ENCODE measurements at places on chromosomes 1 and 21.

DNA sequence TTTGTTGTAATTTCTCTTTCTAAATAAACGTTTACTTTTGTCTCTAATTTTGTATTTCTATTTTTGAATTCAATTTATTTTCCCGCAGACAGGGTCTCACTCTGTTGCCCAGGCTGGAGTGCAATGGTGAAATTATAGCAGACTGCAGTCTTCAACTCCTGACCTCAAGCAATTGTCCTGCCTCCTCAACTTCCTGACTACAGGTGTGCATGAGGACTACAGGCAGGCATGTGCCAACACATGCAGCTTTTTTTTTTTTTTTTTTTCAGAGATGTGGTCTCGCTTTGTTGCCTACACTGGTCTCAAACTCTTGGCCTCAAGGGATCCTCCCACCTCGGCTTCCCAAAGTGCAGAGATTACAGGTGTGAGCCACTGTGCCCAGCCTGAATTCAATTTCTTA is 36.7 kb upstream of the IL20 start:
- DNase-seq = no peak

- no peak for DNase-seq
These were observed 54.2 kb upstream of the SLC44A3 start for GRCh38 chr1:94765958-94766357.

DNA sequence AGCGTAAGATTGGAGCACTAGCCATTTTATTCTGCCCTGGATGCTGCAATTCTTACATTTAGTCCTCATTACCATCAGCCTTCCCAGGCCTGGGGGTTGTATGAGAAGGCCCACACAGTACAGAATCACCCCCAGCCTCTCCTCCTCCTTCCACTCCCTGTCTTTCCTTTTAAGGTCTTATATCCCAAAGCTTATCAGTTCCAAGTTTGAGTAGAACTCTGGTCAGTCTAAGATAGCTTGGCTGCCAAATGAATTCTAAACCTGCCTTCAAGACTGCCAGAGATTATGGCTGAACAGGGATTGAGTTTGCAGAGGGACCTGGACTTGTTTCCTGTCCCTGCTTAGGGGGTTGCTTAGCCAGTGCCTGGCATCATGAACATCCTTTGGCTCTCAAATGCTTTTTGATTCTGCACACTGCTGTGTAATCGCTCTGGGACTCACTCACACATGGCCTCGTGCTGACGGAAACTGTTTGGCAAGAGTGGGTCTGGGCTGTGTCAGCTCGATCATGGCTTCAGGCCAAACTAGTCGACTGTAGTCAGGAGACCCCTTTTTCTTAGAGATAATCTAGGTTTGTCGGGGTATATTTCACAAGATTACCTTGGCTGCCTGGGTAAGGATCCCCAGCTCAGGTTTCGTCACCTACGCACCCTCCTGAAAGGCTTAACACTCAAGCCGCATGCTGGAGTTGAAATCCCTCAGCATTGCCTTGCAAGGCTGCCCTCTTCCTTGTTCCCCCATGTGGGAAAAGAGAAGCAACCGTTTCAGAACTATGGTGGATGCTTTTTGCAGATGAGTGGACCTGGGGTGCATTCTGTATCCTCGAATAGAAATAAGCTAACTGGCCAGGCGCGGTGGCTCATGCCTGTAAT is 252.6 kb downstream of the NFIA start:
- no peak for DNase-seq

- DNase-seq = no peak
These were observed 71.6 kb downstream of the NENF start for GRCh38 chr1:212504171-212504803.

DNA sequence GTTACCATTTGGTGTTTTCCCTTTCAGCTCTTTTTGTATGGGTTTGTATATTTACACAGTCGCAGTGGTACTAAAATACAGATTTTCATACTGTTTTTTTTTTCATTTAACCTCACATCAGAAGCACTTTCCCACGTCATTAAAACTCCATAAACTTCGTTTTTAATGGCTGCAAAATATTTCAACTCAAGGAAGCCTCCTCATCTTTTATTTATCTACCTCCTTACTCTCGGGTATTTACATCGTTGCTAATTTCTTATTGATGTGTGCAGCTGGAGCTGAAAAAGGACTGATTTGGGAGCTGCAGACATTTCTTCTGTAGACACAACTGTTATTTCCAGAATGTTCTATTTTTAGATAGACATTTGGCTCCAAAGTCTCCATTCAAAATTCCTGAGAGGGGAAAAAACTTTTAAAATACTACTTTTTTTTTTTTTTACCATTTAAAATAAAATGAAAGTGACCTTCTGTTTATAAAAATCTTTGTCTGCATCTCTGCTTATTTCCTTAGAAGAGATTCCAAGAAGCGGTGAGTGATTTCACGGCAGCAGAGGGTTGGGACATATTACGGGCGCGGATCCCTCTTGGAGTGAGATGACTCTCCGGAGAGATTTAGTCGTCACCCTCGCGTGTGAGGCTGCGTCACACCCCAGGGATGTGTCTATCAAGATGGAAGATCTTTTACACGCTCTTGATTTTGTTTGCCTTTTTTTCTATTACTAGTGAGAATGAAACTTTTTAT is 10.1 kb downstream of the RUNX3 start:
- no peak for DNase-seq

GRCh38 chr1:215543191-215543606 is 23.9 kb upstream of the KCTD3 start:
- DNase-seq = no peak

- DNase-seq = no peak
These were observed 47.5 kb downstream of the ROR1 start for GRCh38 chr1:63821091-63822005.

DNA sequence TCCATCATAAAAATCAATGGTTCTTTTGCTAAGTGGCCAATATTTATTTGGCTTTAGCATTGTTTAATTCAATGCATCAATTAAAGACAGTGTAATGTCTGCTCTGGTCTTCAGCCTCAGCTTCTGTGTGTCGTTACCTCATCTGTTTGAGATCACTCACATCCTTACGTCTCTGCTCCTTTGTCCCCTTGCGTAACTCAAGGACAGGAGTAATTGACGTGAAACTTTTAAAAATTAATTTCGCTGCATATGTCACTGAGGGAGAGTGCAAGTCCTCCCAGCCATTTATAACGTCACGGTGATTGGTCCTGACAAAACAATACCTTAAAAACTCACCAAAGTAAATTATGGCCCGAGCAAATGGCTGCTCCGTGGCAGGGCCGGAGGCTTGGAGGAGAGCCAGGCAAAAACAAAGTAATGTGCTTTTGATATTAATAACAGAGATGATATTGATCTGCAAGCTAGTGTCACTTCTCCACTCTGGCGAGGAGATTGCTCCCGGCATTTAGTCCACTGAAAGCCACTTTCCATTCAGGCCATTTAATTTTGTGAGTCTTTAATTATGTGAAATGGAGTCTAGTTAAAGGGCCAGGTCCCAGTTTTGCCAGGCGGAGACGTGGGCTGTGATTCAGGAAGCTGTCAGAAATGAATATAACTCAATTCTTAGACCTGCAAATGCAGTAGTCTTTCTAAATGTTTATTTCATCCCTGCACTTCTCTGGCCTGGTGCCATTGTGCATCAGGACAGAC is 150.9 kb upstream of the POU3F1 start:
- DNase-seq = no peak

- DNase-seq = no peak
These were observed 12.2 kb upstream of the CD34 start for GRCh38 chr1:207923121-207923520.

DNA sequence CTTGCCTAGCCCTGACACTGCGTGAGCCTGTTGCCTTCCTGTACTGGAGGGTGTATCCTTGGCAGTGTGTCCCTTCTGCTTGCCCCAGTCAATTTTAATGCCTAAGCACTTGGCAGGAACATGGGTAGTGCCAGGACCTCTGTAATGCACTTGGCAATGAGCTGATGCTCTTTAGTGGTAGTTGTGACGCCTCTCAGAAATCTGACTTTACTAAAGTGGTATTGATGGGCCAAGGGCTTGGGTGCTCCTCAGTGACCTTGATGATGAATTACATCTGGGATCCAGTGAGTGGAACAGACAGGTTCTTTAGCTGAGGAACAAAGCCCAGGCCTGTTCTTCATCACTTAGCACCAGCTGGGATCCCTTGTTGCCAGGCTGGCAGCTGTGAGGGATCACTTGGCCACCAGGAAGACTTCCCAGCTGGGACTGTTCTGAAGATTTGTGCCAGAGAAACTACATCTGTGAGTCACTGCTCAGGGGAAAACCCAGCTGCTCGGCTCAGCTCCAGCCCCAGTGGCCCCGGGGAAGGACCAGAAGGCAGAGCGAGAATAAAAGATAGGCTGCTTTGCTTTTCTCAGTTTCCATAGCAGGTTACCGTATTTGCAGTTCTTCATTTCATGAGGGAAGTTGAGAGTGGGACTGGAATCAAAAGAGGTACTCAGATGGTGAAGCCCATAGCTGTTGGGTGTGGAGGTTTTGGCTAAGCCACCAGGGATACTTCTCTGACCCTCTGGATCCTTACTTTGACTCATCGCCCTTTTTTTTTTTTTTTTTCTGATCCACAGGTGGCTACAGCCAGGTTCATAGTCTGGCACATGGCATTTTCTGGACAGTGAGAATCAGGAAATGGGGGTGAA is 28.5 kb upstream of the KCNA2 start:
- DNase-seq = peak; percentile 31

DNA sequence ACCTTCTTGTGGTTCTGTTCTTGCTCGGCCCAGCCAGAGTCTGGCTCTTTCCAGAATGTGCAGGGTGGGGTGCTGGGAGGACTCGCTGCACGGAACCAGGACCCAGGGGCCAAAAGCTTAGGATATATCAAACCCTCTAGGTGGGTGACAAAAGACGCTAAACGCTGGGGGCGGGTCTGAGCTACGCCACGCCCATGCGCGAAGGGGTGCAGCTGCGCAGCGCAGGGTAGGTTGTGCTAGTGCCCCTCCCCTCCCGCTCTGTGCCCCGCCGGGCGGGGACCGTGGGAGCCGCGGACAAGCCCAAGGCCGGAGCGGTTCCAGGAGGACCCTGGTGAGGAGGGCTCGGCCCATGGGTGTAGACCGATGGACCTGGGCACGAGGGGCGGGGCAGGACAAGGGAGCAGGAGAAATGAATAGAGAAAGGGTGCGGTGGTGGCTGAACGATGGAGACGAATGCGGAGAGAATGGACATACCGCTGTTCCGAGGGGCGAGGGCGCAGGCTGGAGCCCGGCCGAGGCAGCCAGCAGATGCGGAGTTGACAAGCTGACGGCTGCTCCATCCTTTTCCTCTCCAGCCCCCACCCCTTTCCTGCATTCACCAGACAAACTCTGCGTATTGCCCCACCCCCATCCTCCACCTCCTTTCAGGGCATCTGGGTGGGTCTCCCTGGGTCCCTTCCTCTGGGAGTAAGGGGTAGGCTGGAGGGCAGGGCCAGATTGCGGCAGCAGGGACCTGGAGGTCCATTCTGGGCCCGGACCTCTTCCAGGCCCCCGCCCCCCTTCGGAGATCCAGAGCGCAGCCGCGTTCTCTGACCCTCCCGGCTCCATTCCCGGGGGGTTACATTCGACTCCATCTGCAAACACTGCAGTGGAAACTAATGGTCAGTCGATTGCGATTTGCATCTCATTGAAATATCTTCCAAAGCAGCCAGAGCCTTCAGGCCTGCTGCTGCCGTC is at the start of gene RUSC1:
RUSC1 (plus strand) TSS at position 234 of the 957 bp plus-strand sequence. CDS start 880 bp downstream, outside the sequence.
- no peak for DNase-seq

- no peak for DNase-seq
These were observed 197.2 kb downstream of the CAMTA1 start for GRCh38 chr1:6982443-6982842.
